ENCODE measurements at places on chromosomes 7 and 10.
A peak's percentile ranks its signal among the peaks of the same experiment; 100 is the strongest.

GRCh38 chr10:90857635-90858460 lies at the start of gene HTR7:
Gene HTR7 (minus strand): TSS chr10:90858039. CDS start chr10:90857671, 368 bp downstream.
- DNase-seq: peak; percentile 81

DNA sequence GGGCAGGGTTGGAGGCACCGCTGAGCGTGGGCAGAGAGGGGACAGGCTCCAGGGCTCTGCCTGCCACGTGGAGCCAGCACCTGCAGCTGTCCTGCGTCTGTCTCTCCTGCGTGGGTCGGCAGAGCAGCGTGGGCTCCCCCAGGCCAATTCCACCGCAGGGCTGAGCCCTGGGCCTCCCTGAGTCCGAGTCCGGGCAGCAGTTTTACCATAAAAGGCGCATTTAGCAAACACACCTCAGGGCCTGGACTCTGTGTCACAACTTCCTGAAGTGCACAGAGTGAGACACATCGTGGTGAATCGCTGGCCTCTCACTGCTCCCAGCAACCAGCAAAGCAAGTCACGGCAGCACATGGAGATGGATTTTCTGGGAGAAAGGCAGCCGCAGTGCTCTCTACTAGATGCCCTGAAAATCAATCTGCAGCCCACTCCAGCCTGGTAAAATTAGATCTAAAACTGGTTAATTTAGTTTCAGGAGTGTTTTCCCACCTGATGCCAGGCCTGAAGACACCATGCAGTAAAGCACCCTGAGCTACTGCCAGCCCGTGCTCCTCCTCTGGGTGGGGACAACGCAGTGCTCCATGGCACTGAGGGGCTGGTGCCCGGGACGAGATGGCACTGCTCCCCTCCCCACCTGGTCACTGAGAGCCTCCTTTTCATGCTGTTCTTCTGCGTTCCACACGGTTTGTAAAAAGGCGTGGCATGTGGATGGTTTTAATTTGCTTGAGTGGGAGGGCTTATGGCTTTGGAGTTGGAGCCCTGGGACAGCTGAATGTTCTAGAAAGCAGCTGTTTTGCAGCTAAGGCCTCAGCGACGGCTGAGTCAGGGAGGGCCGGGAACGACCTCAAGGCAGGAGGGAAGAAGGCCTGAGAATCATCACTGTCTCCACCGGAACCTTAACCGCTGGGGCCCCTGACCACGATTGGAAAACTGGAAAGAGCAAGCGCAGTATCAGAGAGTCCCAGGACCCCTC lies 336.9 kb downstream of the ADARB2 start:
- no peak for DNase-seq

GRCh38 chr7:78139335-78139734 lies 340.8 kb downstream of the PHTF2 start:
- no peak for DNase-seq

- no peak for DNase-seq
These were observed 55.3 kb downstream of the ADCYAP1R1 start for GRCh38 chr7:31107106-31108090.

GRCh38 chr10:98920807-98921206 lies 314.8 kb downstream of the HPSE2 start:
- no peak for DNase-seq

All from activated B cell treated with CpG ODN at 0.5 μM for 24 hours (primary cell).